Large intestine (tissue), 12 donors: ENCODE measurements at places on chromosomes 7 and 10. TPM values are rescaled to one million over a fixed set of nuclear protein-coding genes. Genes with fewer than 3 reads are reported as not detected.
A peak's percentile ranks its signal among the peaks of the same experiment; 100 is the strongest.

- peak; percentile 73 for DNase-seq
These were observed 144.4 kb downstream of the ARID5B start for GRCh38 chr10:62045765-62046521.

- no peak for DNase-seq
These were observed 56.1 kb downstream of the GPR85 start for GRCh38 chr7:113030489-113030888.

- DNase-seq = no peak
These were observed 698.6 kb downstream of the CCSER2 start for GRCh38 chr10:85026878-85027467.

- DNase-seq = no peak
These were observed 38.9 kb downstream of the FAM20C start for GRCh38 chr7:231030-231857.

MAP3K8 gene
- polyA plus RNA-seq = 17.2 TPM

GRCh38 chr7:130957137-130957513 lies 223.1 kb upstream of the KLF14 start:
- DNase-seq = no peak

DNA sequence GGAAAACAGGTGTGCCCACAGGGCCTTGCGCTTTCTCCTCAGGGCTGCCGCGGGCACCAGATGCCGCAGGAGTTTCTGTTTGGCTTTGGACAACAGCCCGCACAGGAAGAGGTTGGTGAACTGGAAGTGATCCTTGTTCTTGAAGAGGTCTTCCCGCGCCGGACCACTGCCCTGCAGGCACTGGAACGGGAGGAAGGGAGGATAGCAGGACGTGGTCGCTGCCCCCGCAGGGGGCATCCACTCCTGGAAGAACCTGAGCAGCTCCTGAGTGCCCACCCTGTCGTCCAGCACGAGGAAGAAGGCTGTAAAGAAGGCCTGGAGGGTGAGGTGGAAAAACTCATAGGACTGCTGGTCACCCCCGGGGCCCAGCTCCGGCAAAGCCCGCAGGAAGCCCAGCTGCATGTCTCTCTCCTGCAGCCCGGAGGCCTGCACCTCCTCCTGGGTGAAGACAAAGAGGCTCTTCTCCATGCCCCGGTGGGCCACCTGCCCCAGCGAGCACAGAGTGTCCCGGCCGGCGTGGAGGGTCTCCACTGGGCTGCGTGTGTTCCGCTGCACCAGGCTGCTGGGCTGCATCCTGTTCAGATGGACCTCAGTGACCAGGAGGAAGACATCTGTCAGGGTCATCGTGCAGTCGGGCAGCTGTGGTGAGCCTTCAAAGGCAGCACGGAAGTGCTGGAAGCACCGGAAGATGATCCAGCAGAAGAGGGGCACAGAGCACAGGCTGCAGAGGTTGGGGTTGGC lies 26.9 kb downstream of the NOD1 start:
- DNase-seq = no peak

DNA sequence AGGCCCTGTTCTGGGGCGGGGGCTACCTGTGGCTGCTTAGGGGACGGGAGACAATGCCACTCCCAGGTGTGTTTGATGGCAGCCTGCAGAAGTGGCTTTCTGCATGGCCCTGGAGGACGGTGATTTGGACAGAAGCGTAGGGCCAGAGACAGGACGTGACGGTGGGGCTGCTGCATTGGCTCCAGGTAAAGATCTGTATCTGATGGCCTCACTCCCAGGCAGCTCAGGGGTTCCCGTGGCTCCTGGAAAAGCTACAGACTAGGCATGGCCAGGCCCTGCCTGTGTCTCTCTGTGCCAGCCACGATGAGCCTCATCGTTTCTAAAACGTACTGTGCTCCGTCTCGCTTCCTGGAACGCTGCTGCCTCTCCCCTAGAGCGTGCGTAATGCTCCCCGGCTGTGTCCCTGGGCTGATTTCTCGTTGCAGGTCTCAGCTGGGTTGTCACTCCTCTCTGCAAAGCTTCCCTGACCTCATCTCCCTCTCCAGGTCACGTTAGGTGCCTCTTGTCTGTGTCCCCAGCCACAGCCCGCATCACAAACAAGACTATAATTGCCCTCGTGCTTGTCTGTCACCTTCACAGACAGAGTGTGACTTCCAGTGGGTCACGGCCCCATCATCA lies 12.6 kb downstream of the GTF2IRD1 start:
- DNase-seq = peak; percentile 53

- no peak for DNase-seq
These were observed 9.6 kb upstream of the SVOPL start for GRCh38 chr7:138710536-138711385.

- no peak for DNase-seq
These were observed 194.4 kb downstream of the NSUN6 start for GRCh38 chr10:18456984-18457383.

ZNF467 gene
- 6.0 TPM for polyA plus RNA-seq

DNA sequence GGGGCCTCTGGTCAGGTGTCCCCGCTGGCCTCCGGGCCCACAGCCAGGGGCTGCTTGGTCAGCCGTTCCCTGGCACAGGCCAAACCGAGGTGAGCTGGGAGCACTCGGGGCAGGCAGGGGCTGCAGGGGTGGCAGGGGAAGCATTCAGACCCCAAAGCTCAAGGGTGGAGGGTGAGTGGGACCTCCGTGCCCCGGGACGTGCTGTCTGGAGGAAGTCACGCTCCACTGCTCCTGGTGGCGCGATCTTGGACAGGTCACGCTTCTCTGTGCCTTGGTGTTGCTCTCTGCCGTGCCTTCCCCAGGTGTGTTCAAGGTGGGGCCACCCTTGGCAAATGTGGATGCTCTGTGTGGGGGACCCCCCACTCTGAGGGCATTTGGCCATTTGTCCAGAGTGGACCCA lies 24.6 kb upstream of the ELFN1 start:
- DNase-seq = no peak

- peak; percentile 27 for DNase-seq
These were observed 95.3 kb upstream of the CYP26C1 start for GRCh38 chr10:92965314-92965713.

TMEM243 gene
- 54.9 TPM for polyA plus RNA-seq

GRCh38 chr10:102418622-102419268 lies at the start of gene PSD:
Gene PSD, minus strand, starts transcription at chr10:102418785. Its CDS starts 1,747 bp downstream, at chr10:102417038.
- DNase-seq = no peak

SPDYE16 gene
- polyA plus RNA-seq = 1.2 TPM

DNA sequence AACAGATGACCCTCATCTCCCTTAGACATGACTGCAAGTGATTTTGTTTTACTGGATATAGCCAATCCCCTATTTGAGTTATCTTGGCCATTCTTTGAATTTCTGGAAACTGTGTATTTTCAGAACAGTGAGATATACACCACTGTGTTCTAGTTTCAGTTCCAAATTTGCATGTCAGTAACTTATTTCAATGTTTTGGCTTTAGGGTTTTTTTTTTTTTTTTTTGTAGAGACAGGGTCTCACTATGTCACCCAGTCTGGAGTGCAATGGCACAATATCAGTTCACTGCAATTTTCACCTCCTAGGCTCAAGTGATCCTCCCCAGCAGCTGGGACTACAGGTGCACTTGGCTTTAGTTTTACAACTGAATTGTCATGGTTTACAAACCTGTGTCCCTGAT lies 67.2 kb downstream of the ATAD1 start:
- no peak for DNase-seq

EIF3B gene
- 120 TPM for polyA plus RNA-seq

DNA sequence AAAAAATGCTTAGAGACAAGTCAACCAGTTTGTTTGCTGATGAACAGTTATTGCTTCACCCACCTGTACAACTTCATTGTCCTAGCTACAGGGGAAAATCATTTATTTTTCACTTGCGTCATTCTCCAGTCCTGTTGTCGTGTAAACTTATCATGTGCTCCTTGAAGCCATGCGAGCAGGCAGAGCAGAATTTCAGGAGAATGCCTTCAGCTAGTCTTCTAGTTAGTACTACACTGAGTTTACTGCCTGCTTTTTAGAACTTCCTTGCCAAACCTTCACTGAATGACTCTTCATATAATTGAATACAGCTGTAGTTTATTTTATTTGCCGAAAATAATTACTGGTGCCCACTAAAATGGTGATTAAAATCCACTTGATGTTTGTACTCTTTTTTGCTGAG lies 15.6 kb downstream of the RPA3 start:
- no peak for DNase-seq

ACTR3C gene
- 6.1 TPM for polyA plus RNA-seq
